ENCODE measurements at places on chromosomes 6 and 20.

DNA sequence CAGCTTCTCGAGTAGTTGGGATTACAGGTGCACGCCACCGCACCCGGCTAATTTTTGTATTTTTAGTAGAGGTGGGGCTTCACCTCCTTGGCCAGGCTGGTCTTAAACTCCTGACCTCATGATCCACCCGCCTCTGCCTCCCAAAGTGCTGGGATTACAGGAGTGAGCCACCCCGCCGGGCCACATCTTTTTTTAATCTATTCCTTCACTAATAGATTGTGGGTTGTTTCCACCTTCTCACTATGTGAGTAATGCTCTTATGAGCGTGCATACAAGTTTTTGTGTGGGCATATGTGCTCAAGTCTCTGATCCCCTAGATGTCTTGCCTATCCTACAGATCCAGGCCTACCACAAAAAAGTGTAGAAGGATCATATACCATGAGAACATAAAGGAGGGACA, 30.7 kb downstream of the CARMIL1 start:
- no peak for DNase-seq

DNA sequence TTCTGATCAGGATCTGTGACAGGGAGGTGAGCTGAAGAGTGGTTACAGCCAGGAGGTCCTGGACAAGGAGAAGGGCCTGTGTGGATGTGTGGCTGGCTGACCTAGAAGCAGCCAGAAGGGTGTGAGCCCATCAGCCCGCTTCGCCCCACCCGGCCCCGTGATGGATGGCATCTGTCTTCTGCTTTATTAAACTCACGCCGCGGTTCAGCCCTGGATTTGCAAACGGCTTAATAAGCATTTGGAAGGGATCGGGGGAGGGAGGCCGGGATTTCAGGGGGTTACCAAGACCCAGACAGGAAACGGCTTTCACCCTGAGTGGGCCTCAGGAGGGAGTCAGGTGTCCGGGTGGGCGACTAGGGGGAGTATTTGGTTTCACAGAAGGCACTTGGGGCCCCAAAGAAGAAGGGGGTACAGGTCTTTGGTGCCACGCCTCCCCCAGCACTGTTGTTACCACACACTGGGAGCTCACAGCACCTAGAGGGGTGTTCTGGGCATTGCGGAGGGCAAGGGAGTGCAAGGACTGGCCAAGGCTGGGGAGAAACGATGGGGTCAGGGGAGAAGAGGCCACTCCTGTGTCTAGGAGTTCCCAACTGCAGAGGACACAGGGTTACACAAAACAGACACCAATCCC, 53.8 kb upstream of the FOXP4 start:
- no peak for DNase-seq

- peak; percentile 77 for DNase-seq
Observed at GRCh38 chr20:50283922-50284810, 93.5 kb downstream of the CEBPB start.

GRCh38 chr6:31686483-31686882, 5.6 kb upstream of the LY6G5C start:
- no peak for DNase-seq

DNA sequence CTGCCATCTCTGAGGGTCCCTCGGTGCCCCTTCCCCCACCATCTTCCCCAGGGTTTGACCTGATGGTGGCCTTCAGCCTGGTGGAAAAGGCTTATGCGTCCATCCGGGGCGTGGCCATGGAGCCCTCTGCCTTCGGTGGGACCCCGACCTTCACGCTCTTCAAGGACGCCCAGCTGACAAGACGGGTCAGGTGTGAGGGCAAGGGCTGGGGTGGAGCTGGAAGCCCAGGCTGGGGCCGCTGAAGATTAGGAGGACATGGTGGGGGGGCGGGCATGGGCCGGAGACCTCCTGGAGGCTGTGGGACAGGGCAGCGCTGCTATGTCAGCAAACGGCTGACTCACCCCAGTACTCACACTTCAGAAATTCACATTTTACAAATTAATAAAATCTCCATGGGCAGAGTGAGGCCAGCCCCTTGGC, 23.5 kb downstream of the COL20A1 start:
- DNase-seq = no peak

DNA sequence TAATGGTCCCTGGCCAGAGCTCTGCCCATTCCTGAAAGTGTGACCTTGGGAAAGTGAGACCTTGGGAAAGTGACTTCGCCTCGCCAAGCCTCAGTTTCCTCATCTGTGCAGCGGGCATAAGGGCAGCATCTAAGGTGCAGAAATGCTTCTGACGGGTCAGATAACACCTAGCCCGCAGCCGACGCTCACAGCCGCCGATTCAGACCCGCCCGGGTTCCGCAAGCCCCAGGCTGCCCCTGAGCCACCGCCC, 486 bp downstream of the FKBP1A start:
- no peak for DNase-seq

GRCh38 chr20:59515013-59515905, 89.1 kb upstream of the PHACTR3 start:
- peak; percentile 98 for DNase-seq

- DNase-seq = no peak
Observed at GRCh38 chr6:89927791-89928550, 33.7 kb downstream of the GJA10 start.

DNA sequence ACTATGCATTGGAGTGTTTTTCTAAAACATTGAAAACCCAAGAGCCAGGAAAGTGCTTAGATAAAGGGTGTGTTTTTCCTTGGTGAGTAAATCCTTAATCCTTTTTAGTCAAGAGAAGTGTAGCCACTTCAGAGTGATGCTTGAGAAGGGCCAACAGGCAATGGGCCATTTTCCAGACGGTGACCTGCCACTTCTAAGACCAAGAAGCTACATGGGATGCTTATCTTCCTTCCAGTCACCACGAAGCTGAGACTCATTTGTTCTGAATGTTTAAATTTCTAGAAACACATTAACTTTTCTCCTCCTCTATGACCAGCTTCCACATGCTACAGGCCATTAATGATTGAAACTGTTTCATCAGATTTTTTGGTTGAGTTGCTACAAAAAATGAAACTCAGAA, 34.4 kb upstream of the NHSL1 start:
- DNase-seq = no peak

GRCh38 chr6:73308712-73309534, 45.2 kb downstream of the DPPA5 start:
- DNase-seq = peak; percentile 63

Data from HTR-8/SVneo (cell line).